ENCODE measurements at places on chromosomes 7 and 10.
A peak's percentile ranks its signal among the peaks of the same experiment; 100 is the strongest.

- DNase-seq = no peak
- H3K4me1 ChIP-seq = peaks cover 33% of the 10 kb centered on the region
- H3K36me3 ChIP-seq = peaks cover 3% of the 10 kb centered on the region
- H3K27ac ChIP-seq = peak overlapping the region; percentile 94
- H3K27me3 ChIP-seq = no peaks in the 10 kb centered on the region
- H3K4me3 ChIP-seq = no peak overlapping the region
These were observed 40.0 kb upstream of the KMT2E start for GRCh38 chr7:104973909-104974415.

GRCh38 chr10:79440281-79440680 is 5.1 kb downstream of the ZCCHC24 start:
- DNase-seq = peak; percentile 35
- peaks cover 1% of the 10 kb centered on the region for H3K36me3 ChIP-seq
- H3K4me1 ChIP-seq = peaks cover 76% of the 10 kb centered on the region
- H3K27ac ChIP-seq = peak overlapping the region; percentile 12

DNA sequence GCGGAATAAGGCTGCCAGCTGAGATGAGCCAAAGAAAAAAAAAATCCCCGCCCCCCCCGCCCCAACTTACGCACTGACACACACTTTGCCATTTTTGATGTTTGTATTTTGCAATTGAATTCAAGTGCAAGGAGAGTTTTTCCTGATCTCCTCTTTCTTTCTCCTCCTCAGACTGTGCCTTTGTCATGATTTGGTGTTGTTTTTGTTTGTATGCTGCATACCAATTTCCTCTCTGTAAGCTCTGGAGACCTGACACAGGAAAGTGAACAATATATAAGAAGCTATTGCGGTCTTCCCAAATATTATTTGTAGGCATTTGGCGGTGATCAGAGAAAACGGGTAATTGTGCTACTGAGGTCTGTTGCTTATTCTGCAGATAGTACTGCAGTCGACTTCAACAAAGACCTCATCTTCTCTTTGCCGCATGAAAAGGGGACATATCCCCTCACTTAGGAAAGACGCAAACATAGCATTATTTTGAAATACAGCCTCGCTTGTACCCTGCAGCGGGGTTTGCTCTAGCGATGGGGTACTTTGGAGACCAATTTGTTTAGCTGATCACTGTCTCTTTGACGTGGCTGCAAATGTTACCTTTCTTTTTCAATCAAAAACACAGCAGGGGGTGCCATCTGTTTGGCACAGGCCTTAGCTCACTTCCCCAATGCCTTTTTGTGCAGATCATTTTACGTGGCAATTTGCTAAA is 206.6 kb downstream of the SKAP2 start:
- H3K4me3 ChIP-seq = no peak overlapping the region
- no peaks in the 10 kb centered on the region for H3K36me3 ChIP-seq
- no peak for DNase-seq

DNA sequence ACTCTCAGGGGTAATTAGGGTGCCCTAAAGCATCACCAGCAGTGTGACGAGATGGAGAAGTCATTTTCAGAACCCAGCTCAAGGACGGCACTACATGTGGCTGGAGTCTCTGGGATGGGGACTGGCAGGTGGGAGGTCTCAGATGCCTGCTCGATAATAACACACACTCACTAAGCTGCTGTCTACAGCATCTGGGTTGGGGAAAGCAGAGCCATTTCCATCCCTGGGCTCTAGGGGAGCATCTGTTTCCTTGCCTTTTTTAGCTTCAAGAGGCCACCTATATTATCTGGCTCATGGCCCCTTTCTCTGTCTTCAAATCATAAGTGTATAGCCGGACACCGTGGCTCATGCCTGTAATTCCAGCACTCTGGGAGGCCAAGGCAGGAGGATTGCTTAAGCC is 79.6 kb downstream of the SH3PXD2A start:
- H3K27ac ChIP-seq = no peak overlapping the region
- no peaks in the 10 kb centered on the region for H3K36me3 ChIP-seq
- DNase-seq = no peak
- H3K27me3 ChIP-seq = peaks cover 2% of the 10 kb centered on the region
- H3K4me1 ChIP-seq = peaks cover 20% of the 10 kb centered on the region

DNA sequence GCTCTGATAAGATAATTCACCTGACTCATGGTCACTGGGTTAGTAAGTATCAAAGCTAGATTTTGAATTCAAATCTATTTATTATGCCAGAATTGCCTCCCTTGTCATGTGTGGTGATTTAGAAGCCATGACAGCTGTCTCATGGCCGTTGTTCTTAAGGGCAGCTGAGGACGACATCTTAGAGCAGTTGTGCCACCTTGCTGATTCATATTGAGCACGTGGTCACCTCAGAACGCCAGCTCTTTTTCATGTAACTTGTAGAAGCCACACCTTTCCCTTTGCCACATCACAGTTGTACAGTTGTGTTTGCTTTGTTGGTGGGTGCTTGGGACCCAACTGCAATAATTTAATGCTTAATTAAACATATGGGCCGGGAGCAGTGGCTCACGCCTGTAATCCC is 4.3 kb upstream of the PIK3AP1 start:
- peaks cover 2% of the 10 kb centered on the region for H3K36me3 ChIP-seq
- H3K4me1 ChIP-seq = peaks cover 10% of the 10 kb centered on the region
- no peak for DNase-seq
- H3K4me3 ChIP-seq = no peak overlapping the region
- H3K27ac ChIP-seq = no peak overlapping the region

- H3K4me1 ChIP-seq = peaks cover 15% of the 10 kb centered on the region
- H3K4me3 ChIP-seq = no peak overlapping the region
- no peak overlapping the region for H3K27ac ChIP-seq
- H3K36me3 ChIP-seq = peaks cover 2% of the 10 kb centered on the region
These were observed 88.6 kb downstream of the PDGFA start for GRCh38 chr7:431041-431440.

DNA sequence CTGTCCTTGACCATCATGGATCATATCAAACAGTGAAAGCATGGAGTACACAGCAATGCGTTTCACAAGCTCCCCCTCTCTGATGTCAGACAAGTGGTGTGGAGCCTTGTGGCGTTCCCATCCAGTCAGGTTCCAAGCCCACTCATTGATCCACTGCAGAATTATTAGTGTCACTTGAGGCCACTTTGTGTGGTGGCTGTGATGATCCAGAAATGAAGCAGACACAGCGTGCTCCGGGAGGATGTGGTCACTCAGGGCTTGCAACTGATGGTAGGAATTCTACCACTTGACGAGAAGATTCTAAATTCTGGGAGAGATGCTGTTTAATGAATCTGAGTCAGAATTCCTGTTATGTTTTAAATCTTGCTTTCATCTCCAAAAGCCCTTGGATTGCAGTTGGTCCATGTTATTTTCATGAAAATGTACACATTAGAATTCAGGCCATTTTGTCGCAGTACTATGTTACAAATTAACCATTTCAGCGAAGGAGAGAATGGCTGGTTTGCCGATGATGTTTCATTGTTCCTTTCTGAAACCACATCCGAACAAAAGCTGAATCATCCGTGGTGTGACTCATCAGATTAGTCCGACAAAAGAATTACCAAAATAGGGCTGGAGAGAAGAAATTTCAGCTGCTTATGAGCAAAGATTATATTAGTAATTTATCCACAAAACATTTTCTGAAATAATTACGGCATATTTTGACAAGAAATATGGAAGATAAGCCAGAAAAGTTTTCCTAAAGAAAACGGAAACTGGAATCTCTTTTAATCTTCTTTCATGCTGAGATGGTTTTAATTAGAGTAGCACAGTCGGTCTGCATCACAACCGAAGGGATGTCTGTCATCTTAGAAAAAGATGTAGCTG is 48.1 kb downstream of the INSYN2A start:
- peaks cover 4% of the 10 kb centered on the region for H3K36me3 ChIP-seq
- H3K27ac ChIP-seq = peak overlapping the region; percentile 85
- H3K4me3 ChIP-seq = peak overlapping the region; percentile 31

DNA sequence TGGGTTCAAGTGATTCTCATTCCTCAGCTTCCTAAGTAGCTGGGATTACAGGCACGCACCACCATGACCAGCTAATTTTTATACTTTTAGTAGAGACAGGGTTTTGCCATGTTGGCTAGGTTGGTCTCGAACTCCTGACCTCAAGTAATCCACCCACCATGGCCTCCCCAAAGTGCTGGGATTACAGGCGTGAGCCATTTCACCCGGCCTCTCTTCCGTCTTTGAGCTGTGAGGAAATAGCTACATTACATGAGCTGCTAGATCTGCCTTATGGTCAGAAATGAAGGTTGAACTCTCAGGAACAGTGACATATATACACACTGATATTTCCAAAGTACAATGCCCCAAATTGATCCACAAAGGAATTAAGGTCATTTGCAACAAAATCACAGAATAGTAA is 2.4 kb downstream of the BLVRA start:
- H3K27ac ChIP-seq = no peak overlapping the region
- no peaks in the 10 kb centered on the region for H3K27me3 ChIP-seq
- H3K4me3 ChIP-seq = no peak overlapping the region
- peaks cover 3% of the 10 kb centered on the region for H3K36me3 ChIP-seq

GRCh38 chr7:69403169-69403568 is 195.1 kb upstream of the AUTS2 start:
- peaks cover 2% of the 10 kb centered on the region for H3K36me3 ChIP-seq
- no peak overlapping the region for H3K27ac ChIP-seq
- H3K4me1 ChIP-seq = peaks cover 9% of the 10 kb centered on the region
- no peak overlapping the region for H3K4me3 ChIP-seq
- no peaks in the 10 kb centered on the region for H3K27me3 ChIP-seq
- DNase-seq = no peak

DNA sequence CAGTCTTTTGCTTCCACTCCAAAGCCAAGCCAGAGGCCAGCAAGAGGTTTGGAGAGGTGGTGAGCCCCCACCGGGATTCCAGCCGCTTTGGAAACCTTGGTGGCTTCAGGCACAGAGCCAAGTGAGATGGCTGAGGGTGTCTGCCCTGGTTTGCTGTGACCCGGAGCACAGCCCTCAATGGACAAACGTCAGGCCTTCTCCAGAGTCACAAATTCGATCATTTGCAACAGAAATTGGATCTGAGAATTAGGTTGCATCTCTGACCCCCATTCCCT is 885 bp upstream of the NKX1-2 start:
- no peak overlapping the region for H3K4me3 ChIP-seq
- peaks cover 74% of the 10 kb centered on the region for H3K27me3 ChIP-seq
- H3K36me3 ChIP-seq = no peaks in the 10 kb centered on the region
- peaks cover 31% of the 10 kb centered on the region for H3K4me1 ChIP-seq

DNA sequence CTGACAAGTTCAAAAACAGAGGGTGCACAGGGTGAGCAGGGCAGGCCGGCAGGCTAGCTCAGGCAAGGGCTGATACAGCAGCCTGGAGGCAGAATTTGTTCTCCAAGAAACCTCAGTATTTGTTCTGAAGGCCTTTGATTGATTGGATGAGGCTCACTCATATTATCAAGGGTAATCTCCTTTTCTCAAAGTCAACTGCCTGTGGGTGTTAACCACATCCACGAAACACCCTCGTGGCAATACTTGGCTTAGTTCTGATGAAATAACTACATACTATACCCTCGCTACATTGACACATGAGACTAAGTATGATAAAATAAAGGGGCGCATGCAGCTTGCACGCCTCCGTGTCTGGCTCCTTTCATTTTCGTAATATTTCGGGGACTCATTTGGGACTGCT is 4.4 kb upstream of the PPP2R2D start:
- DNase-seq = peak; percentile 19
- no peaks in the 10 kb centered on the region for H3K36me3 ChIP-seq
- no peak overlapping the region for H3K27ac ChIP-seq
- peaks cover 3% of the 10 kb centered on the region for H3K4me1 ChIP-seq
- peaks cover 40% of the 10 kb centered on the region for H3K27me3 ChIP-seq

DNA sequence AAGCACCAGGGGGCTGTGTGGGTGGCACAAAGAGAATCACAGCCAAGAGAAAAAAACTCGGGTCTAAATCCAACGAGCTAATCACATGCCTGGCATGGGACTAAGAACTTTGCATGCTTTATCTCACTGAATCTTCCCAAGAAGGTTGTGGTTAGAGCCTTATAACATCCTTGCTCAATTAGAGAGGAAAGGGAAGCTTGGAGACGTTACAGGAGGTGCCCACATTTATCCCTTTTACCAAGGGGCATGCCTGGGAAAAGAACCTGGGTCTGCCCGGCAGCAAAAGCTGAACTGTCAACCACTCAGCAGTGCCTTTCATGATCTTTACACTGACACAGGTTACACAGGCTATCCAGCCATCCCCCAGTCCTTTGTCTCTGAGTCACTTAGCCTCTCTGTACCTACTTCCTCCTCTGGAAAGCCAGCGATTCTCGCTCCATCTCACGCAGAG is 190.1 kb downstream of the PRPF18 start:
- no peak for DNase-seq
- H3K4me1 ChIP-seq = peaks cover 39% of the 10 kb centered on the region
- H3K36me3 ChIP-seq = peaks cover 37% of the 10 kb centered on the region
- H3K27me3 ChIP-seq = no peaks in the 10 kb centered on the region
- H3K27ac ChIP-seq = peak overlapping the region; percentile 59
- no peak overlapping the region for H3K4me3 ChIP-seq

DNA sequence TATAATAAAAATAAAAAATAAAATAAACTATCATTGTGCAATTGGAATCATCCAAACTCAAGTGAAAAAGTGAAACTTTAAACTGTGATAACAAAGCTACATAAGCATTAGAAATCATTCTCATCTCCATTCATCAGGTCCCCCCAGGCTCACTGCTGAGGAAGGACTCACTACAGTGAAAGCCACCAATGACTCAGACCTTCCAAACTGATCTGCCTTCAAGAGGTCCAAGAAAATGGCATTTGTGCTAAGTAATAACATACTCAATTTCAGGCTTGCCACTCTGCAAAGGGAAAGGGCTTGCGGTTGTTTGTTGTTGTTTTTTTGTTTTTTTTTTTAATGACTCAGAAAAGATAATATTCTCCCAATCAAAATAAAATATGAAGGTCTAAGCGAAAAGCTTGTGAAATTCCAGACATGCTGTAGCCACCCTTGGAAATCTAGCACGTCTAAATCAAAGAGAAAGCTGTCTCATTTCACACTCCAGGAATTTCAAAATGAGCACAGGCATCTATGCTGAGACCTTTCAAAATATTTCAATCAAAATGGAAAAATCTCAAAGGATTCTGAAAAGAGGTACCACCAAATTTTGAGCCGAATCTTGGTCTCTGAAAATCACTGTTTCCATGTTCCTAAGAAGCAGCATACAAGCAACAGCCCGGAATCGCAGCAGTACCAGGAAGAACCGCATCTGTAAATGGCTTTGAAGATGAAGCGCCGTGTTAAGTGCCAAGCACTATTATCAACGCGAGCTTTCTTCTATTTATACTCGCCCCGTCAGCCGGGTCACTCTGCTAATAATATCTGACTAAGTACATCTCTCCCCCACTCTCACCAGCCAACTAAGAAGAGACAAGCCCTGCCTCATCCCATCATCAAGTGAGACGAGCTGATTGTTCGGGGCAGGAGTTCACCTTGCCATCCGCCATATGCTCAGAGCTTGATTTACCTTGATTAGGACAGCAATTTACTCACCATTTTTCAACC is 13.5 kb downstream of the SFMBT2 start:
- no peak for DNase-seq
- H3K27ac ChIP-seq = no peak overlapping the region
- H3K4me1 ChIP-seq = peaks cover 10% of the 10 kb centered on the region
- no peaks in the 10 kb centered on the region for H3K36me3 ChIP-seq
- no peaks in the 10 kb centered on the region for H3K27me3 ChIP-seq

DNA sequence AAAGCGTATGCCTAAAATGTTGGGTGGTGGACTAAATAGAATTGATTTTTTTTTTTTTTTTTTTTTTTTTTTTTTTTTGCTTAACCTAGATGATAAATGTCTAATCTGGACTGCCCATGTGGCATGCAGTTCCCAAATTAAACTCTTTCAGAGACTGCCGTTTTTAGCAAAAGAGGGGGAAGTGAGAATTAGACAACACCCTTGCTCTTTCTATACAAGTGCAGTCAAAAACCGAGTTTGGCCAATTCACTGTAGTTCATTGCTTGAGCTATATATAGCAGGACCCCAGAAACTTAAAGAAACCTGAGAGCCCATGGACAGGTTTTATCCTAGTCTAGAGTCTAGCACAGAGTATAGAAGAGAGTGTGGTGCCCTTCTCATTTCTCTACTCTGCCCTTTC is 141.9 kb downstream of the GRM3 start:
- DNase-seq = no peak
- H3K4me1 ChIP-seq = no peaks in the 10 kb centered on the region
- peaks cover 5% of the 10 kb centered on the region for H3K27me3 ChIP-seq

All from chondrocyte (in vitro differentiated cells).